EL (cell line): ENCODE measurements at places on chromosomes 4 and X.

DNA sequence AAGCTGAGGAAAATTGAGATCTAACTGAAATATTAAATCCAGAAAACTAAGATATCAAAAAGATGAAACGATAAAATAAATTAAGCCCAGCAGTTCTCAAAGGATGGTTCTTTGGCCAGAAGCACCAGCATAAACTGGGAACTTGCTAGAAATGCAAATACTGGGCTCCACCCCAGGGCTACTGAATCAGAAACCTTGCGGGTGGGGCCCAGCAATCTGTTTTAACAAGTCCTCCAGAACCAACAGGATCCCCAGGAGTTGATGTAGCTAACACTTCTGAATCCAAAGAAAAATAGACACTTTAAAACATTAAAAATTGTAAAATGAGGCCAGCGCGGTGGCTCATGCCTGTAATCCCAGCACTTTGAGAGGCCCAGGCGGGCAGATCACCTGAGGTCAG lies 14.1 kb upstream of the TMEM154 start:
- no peak for DNase-seq

DNA sequence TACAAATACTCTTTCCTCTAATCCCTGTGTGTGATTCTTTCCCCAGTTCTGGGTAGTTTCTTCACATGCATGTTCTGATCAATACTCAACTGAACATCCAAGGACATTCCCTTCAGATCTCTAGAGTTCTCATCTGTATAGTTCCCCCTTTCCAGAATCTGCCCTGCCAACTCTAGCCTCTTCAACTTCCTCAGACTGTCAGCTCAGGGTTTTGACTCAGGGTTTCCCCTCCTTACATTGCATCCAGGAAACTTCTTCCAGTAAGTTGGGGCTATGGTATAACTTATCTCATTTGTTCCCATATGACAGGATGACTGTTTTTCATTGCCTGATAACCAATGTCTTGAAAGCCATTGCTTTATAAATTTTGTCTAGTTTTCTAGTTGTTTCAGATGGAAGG lies 14.2 kb upstream of the ANKRD17 start:
- no peak for DNase-seq

DNA sequence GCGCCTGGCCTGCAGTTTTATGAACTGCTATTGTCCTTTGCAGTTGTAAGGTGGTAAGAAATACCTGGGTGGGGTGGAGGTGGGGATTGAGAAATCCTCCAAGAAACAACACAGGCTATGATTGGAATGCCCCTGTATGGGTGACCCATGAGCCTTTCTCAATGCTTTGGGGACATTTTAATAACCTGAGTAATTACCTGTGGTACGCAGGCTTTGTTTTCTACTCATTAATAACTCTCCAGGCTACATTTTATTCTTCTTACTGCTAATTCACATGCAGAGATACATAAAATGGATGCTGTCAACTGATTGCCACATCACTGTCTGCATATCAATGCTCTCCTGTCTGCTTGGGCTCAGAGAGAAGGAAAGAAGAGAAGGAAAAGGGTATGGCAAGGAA lies 41.8 kb downstream of the PHEX start:
- no peak for DNase-seq

GRCh38 chrX:147953976-147954375 lies 27.2 kb upstream of the FMR1NB start:
- DNase-seq, result no peak

GRCh38 chr4:173057442-173057841 lies 111.2 kb upstream of the GALNT7 start:
- DNase-seq, result no peak

DNA sequence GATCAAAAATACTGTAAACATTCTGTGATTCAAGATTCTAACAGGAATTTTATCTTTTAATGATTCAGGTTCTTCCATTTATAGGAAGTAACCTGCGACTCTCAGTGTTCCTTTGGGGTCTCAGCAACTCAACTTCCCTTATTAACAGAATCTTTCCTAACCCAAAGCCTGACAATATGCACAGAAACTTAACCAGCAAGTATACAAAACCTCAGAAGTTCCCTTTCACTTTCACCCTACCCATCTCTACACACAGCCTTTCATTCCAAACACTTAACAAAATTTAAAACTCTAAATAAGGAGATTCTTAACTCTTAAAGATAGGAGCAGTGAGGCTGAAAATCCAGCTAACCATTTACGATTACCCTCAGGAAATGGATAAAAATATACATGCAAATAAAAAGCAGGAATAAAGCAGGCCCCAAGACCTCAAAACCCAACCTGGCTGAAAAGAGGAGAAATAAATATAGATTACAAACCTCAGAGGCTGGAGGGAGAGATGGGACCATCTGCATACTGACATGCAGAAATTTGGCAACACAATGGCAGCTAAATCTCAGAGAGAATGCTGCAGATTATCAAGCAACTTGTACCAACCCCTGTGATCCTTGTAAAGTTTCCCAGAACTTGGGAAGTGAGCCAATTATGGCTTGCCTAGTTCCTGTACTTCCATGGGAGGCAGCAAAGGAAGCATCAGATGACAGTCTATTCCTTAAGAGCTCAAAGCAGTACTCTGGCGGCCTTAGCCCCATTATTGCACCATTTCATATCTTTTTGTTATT lies 101.0 kb downstream of the ATP11C start:
- DNase-seq, result peak; percentile 69

DNA sequence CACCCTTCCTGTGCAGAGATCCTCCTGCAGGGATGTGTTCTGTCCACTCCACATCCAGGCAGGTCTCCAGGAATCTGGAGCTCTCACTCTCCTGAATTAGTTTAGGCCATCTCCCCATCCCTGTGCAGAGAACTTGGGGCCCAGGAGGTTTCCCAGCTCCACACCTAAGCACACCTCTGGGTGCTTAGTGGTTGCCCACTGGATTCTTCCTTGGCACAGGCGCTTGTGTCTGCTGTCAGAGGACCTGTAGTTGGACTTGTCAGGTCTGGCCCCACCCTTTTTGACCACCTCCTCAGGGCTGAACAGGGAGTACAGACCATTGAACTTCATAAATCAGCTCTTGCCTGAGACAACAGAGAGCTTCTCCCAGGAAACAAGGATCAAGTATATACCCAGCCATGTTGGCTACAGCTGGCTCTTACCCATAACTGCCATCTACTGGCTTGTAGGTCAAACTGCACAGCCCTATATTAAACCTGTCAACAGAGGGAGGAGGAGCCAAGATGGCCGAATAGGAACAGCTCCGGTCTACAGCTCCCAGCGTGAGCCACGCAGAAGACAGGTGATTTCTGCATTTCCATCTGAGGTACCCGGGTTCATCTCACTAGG lies 275.5 kb downstream of the PPARGC1A start:
- DNase-seq, result peak; percentile 18

DNA sequence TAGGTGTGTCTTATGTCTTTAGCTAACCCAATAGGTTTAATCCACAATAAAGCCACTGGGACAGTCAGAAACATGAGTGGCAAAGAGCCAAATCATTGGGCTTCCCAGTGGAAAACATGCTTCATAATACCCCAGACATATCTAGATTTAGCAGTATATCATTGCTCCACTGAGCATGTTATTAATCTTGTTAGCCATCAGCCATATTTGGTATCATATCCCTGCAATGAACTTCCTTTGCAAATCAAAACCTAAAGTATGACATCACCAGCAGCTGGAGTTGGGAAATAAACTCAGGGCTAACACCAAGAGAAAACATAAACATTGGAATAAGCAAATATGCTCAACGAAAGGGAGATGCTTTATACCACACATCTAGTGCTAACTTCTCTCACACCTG lies 280.8 kb upstream of the NOCT start:
- DNase-seq, result peak; percentile 62

GRCh38 chr4:57378766-57379165 lies 268.6 kb upstream of the IGFBP7 start:
- DNase-seq, result peak; percentile 83

DNA sequence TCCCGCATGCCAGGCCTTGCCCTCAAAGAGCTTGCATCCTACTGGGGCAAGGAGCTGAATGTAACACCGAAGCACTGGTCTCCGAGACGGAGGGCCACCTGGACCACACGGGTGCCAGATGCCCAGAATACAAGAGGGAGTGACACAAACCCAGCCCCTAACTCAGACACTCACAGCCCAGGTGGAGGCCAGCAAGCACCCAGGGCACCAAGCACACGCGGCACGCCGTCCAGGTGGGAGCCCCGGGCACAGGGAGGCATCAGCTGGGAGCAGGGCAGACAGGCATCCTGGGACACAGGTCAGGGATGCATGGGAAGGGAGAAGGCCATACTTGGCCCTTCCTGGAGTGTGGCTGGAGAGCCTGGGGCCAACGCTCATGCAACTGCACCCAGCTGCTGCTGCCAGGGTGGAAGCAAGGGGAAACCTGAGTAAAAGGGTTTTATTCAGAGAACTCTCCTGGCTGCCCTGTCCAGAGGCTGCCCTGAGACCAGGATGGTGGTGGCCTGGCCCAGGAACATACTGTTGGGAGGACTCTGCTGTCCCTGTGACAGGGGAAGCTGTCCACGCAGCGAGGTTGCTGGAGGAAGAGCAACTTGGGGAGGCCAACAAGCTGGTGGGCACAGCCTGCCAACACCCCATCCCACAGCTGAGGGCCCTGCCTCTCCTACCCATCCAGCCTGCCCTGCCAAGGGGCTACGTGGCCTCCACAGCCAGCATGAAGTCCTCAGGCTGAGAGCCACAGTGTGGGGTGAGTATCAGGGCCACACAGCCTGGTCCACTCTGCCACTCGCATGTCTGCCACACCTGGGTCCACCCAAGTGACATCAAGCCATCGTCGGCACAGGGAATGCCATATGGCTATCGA lies 22.2 kb upstream of the PPP2R2C start:
- no peak for DNase-seq

GRCh38 chr4:42750091-42750490 lies 93.2 kb upstream of the ATP8A1 start:
- no peak for DNase-seq

GRCh38 chr4:120765260-120765680 lies 157.3 kb downstream of the PRDM5 start:
- DNase-seq, result no peak
